ENCODE measurements at places on chromosomes 12 and 14. TPM values are rescaled to one million over a fixed set of nuclear protein-coding genes. Genes with fewer than 3 reads are reported as not detected.

Gene CIDEB
- 14.4 TPM for total RNA-seq

Gene LMO3
- total RNA-seq: not detected

Gene RTRAF
- 99.7 TPM for total RNA-seq

Gene RDH11
- total RNA-seq: 43.3 TPM

Gene SPTB
- 1.5 TPM for total RNA-seq

Gene STAC3
- 3.1 TPM for total RNA-seq

Data from mononuclear cell (primary cell).